Neural progenitor cell (in vitro differentiated cells): ENCODE measurements at places on chromosomes 11 and 22. TPM values are rescaled to one million over a fixed set of nuclear protein-coding genes. Genes with fewer than 3 reads are reported as not detected.

Gene BIK
- total RNA-seq, result 1.6 and 2.2 TPM in 2 replicates

Gene MPZL2
- total RNA-seq, result 1.9 and 2.3 TPM in 2 replicates

Gene CCDC82
- 32.4 and 48.3 TPM in 2 replicates for total RNA-seq

DNA sequence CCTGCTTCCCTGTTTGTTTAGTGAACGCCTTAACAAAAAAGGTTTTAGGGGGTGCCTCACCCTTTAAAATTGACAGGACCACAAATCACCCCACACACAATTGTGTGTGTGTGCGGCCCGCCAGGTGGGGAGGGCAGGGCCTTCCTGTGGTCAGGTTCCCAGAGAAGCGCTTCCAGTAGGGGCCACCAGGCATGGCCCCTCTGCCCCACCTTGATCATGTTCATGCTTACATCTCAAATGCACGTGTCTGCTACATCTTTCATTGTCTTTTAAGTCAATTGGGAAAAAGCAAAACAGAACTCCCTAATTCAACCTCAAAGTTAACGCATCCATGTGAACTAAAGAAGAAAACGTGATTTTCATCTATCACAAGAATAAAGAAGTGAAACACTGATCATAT, 1335.3 kb downstream of the TBC1D22A start:
- no peak overlapping the region for H3K4me3 ChIP-seq
- no peak overlapping the region for H3K27ac ChIP-seq
- H3K36me3 ChIP-seq, result no peaks in the 10 kb centered on the region
- no peaks in the 10 kb centered on the region for H3K27me3 ChIP-seq

DNA sequence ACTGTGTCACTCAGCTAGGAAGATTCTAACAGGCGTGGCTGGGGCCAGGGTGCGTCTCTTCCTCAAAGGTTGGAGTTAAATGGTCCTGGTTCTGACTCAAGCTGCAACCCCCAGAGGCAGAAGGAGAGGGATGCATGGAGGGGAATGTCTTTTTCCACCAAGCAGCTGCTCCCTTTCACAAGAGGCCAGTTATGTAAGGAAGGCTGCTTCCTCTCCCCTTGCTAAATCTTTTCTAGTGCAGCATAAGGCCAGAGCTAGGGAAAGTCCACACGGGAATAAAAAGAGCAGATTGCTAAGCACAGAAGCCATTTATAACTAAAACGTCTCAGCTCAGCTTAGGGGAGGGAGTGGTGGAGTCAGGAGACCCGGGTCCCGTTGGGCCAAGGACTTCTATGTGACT, 10.0 kb downstream of the PVALB start:
- no peak overlapping the region for H3K27ac ChIP-seq
- H3K4me1 ChIP-seq, result peaks cover 14% of the 10 kb centered on the region
- H3K4me3 ChIP-seq, result no peak overlapping the region
- no peak for DNase-seq
- H3K36me3 ChIP-seq, result no peaks in the 10 kb centered on the region

GRCh38 chr11:45622861-45623260, 42.6 kb downstream of the CHST1 start:
- peaks cover 11% of the 10 kb centered on the region for H3K4me1 ChIP-seq
- no peak overlapping the region for H3K27ac ChIP-seq
- DNase-seq, result no peak
- H3K4me3 ChIP-seq, result no peak overlapping the region
- no peaks in the 10 kb centered on the region for H3K36me3 ChIP-seq
- peaks cover 70% of the 10 kb centered on the region for H3K27me3 ChIP-seq

- no peak for DNase-seq
- no peaks in the 10 kb centered on the region for H3K36me3 ChIP-seq
- no peak overlapping the region for H3K27ac ChIP-seq
- no peak overlapping the region for H3K4me3 ChIP-seq
- peaks cover 19% of the 10 kb centered on the region for H3K27me3 ChIP-seq
Observed at GRCh38 chr22:23011105-23011674, 59.1 kb upstream of the GNAZ start.

- no peaks in the 10 kb centered on the region for H3K27me3 ChIP-seq
- no peak for DNase-seq
- H3K36me3 ChIP-seq, result no peaks in the 10 kb centered on the region
- H3K4me1 ChIP-seq, result peaks cover 6% of the 10 kb centered on the region
- H3K4me3 ChIP-seq, result no peak overlapping the region
Observed at GRCh38 chr22:17303840-17304779, 65.2 kb upstream of the CECR2 start.

DNA sequence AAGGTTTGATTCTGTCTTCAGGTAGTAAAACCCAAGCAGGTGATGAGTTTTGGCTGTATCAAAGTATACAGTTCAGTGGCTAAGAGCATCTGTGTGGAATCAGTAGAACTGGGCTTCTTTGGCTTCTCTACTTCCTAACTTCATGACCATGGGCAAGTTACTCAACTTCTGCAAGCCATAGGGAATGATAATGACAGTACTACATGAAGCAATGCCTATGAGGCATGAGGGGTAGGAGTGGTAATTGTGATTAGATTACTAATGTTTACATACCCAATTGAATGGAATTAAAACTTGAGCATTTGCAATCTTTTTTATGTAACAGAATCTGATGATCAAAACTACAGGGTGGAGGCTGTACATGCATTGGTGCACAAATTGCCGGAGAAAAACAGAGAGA, 164.3 kb downstream of the PGR start:
- no peaks in the 10 kb centered on the region for H3K4me1 ChIP-seq
- no peaks in the 10 kb centered on the region for H3K27me3 ChIP-seq
- DNase-seq, result no peak
- no peak overlapping the region for H3K27ac ChIP-seq
- no peak overlapping the region for H3K4me3 ChIP-seq

DNA sequence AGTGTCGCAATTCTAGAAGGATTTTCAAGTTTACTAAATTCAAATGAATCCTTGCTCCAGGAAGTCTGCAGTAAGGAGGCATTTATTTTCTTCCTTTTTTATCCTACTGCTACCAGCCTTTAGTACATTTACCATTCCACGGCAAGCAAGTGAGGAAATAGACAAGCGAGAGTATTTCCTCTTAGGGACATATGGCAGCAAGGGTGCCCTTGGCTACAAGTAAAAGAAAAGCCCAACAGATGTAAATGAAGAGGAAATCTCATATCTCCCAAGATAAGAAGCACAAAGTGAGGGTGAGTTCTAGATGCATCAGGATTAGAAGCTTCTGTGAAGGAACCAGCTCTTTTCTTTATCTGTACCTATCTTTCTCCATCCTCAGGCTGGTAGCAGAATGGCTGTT, 37.8 kb upstream of the FZD4 start:
- H3K4me1 ChIP-seq, result peaks cover 10% of the 10 kb centered on the region
- no peak for DNase-seq
- H3K27me3 ChIP-seq, result no peaks in the 10 kb centered on the region
- no peak overlapping the region for H3K4me3 ChIP-seq

DNA sequence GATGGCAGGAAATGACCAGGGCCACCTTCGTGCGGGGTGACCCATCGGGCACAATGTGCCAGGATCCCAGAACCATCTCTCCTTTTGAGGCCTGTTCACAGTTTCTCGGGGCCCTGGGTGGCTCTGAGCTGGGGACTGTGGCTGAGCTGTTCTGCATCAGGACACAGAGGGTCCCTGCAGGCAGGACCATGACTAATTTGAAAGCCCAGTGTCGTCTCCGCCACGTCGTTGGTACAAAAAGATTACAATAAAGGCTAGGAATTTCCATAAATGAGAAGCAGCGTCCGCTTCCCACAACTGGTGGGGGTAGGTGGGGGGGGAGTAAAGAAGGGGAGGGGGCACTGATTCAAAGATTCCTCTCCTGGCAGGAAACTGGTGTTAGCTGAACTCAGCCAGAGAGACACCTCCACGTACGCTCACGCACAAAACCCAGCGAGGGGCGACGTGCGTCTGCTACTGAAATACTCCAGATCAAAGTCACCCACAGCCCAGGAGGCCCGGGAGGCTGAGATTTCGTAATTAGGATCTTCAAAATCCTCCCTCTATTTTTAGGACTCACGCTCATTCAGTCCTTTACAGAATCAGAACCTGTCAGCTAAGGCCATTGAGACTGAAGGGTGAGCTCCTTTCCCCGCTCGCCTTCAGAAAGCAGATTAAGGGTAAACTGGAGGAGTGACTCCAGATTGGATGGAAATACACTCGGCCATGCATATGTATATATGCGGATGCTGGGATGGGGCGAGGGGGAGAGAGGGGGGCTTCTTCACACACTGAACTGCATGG, 11.0 kb downstream of the MN1 start:
- H3K4me1 ChIP-seq, result peaks cover 69% of the 10 kb centered on the region
- no peak overlapping the region for H3K27ac ChIP-seq
- peaks cover 7% of the 10 kb centered on the region for H3K36me3 ChIP-seq
- peak overlapping the region; percentile 13 for H3K4me3 ChIP-seq
- DNase-seq, result peak; percentile 46

DNA sequence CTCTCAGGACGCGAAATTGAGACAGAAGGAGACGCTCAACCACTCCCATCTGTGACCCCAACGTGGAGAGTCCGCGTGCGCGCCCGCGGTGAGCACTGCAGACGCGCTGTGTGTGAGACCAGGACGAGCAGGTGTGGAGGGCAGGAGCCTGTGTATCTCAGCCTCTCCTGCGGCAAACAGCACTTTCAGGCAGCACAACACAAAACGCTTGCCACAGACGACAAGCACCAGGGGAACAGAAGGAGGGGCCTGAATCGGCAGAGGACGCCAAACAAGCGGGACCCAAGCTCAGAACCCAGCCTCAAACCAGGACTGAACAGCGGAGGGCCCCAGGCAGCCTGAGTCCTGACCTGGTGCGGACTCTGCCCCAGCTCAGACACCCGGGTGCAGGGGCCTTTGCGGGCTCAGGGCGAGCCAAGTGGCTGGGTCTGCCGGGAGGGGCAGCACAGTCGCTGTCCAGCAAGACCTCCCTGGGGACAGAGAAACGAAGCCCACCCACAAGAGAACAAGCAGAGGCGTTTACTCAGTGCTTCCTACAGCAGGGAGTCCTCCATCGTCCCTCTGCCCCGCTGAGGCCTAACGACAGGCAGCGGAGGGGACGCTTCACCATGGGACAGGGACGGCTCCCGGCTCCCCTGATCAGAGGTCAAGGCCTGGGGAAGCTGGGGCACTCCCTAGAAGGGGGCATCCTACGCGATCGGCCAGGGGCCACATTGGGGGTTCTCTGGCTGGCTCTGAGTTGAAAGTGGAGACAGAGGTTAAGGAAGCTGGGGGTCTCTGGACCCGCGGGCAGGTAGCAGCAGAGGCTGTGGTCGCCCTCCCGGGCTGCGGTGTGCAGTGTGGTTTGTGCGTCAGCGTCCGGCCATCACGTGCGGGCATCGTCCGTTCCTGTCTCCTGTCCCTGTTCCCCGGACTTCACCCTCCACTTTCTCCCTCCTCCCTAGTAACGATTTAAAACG, 560.8 kb downstream of the BRD1 start:
- H3K27me3 ChIP-seq, result peaks cover 45% of the 10 kb centered on the region
- H3K4me1 ChIP-seq, result peaks cover 13% of the 10 kb centered on the region
- H3K36me3 ChIP-seq, result no peaks in the 10 kb centered on the region
- H3K4me3 ChIP-seq, result no peak overlapping the region

GRCh38 chr11:115324581-115325432, 179.4 kb downstream of the CADM1 start:
- no peaks in the 10 kb centered on the region for H3K27me3 ChIP-seq
- no peak overlapping the region for H3K27ac ChIP-seq

DNA sequence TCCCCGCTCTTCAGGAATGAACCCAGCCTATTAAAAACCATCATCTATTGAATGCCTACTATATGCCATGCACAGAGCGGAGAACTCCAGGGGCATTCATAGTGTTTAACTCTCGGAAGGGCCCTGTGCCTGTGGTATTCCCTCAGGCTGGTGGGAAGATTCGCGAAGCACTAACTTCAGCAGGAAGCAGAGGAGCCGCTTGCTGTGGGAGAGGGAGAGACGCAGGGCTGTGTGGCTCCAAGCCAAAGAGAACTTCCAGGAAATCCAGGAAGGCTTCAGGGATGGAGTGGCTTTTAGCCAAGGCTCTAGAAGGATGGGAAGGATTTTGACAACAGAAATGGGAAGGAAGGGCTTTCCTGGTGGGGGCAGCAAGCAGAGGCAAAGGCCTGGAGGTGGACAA, 103.8 kb downstream of the TP53I11 start:
- no peak for DNase-seq
- H3K27me3 ChIP-seq, result no peaks in the 10 kb centered on the region
